ENCODE measurements at places on chromosomes 1 and 21.
A peak's percentile ranks its signal among the peaks of the same experiment; 100 is the strongest.

GRCh38 chr1:7491109-7491817, 279.8 kb upstream of the VAMP3 start:
- DNase-seq: no peak

DNA sequence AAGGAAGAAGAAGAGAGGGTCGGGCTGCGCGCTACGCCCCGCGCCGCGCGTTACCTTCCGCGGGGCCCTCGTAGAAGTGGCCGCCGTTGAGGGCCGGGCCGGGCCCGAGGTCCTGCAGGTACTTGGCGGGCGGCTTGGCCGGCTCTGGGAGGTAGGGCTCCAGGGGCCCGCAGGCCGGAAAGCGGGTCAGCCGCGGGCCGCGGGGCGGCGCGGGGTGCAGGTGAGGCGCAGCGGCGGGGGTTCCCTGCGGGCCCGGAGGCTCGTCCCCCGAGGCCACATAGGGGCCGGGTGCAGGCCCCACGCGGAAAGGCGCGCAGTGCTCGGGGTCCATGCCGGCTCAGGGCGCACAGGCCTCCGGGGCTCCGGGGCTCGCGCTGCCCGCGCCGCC, 196 bp downstream of the ALX3 start:
- DNase-seq: no peak

DNA sequence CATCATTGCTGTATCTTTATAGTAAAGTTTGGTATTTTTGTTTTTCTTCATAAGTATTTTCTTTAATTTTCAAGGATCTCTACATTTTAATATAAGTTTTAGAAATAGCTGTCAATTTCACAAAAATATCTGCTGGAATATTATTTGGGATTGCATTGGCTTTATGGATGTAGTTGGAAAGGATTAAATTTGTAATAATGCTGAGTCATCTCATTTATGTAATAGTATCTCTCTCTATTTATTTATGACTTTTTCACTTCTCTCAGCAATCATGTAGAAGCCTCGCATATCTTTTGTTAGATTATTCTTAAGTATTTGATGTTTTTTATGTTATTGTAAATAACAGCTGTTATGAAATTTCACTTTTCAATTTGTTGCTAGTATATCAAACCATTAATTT, 223.1 kb upstream of the POGK start:
- DNase-seq: no peak

DNA sequence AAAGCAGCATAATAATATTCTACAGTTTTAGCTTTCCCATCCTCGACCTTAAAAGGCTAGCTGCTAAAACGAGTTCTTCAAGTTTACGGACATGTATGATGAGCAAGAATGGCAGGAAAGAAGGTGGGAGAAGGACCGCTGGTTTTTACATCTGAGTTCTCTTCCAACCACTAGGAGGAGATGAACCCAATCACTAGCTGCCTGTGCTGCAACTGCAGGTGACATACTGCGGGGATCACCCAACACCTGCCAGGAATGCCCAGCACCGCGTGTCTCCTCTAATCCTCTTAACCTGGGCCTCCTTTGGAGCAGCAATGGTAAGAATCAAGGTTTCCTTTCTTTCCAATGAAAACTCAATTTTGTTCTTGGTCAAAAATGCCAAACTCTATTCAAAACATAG, 23.5 kb downstream of the TOR3A start:
- DNase-seq: peak; percentile 36

GRCh38 chr1:14627608-14628489, 29.4 kb downstream of the KAZN start:
- no peak for DNase-seq

DNA sequence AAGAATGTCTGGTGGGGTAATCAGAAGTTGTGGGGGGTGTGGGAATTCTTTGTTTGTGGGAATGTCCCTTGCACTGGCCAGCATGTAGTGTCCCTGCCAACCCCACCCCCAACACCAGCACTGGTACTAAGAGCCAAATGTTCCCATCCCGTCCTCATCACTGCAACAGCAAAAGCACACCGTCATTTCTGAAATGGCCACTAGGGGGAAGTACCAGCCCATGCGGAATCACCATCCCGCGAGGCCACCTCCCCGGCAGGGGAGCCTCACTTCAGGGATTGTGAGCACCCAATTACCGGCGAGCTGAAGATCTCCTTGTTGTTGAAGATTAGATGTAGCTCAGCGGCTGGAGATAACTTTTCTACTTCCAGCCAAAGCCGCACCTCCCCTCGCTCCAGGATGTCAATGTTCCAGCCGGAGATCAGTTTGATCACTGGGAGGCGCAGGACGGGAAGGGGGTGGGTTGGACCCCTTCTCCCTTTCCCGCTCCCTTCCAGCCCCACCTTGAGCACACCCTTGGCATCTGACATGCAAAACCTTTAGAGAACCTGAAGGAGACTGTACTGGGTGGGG, 41.0 kb downstream of the MYOM3 start:
- DNase-seq: peak; percentile 87

DNA sequence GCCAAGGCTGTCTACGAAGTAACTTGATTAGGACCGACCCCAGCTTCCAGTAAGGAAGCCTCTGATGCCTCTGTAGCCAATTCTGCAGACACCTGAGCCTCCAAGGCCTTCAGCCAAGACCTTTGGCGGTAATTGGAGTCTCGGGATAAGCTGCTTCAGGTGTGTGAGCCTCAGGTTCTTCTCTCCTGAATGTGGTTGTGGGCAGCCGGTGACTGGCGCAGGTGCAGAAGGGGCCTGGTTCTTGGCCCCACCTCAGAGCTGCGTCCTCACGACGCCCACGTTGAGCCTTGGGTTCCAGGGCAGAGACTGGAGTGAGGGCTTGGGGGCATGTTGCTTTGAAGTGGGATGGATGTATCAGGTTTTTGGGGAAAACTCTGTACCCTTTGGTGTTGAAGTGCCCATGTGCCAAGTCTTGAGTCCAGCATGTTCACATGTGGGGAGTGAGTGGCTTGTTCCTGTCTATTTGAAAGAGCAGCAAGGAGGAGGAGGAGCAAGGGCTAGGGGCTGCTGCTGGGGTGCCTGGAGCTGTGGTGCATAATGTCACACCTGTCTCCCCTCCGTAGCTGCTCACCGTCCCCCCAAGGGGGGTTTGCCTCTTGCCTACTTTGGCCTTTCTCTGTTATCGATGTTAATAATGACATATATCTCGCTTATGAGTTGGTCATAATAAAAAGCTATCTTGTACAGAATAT, 1.4 kb downstream of the PSEN2 start:
- no peak for DNase-seq

DNA sequence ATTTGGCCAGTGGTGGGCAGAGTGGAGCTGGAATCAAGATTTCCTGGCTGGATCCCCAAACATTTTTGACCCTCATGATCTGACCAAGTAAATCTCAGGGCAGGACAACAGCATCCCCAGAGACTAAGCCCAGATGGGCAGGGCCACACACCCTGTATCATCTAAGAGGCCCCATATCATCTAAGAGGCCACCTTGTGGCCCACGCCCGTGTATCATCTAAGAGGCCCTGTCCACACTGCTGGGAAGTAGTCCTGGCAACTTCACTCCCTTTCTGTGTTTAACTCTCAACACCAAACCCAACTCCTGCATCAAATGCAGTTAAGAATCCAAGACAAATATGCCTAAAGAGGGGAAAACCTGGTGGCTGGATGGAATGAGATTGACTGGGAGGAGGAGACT, 81.6 kb upstream of the SSX2IP start:
- DNase-seq: no peak

DNA sequence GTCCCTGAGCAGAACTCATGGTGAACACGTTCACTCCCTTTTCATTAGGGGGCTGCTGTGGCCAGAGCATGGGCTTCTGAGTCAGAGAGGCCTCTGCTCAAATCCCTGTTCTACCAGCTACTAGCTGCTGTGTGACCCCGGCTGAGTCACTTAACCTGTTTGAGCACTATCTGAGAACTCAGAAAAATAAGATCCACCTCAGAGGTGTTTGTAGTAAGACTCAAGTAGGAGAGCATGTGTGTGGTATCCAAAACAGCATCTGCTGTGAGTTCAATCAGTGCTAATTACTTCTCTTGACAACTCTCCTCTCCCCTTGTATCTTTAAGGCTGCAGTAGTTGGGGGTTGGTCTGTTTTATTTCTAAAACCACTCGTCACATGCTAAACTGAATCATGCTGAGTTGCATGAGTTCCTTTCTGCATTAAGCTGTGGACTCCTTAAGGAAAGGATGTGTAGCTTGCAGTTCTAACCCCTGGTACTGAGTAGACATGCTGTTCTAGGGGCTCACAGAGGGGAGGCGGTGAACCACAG, 39.7 kb upstream of the JUN start:
- no peak for DNase-seq

GRCh38 chr1:95854457-95854856, 620.4 kb downstream of the RWDD3 start:
- no peak for DNase-seq

- no peak for DNase-seq
Observed at GRCh38 chr1:91568261-91568660, 67.6 kb downstream of the CDC7 start.

- DNase-seq: no peak
Observed at GRCh38 chr1:101122452-101123166, 97.0 kb upstream of the DPH5 start.

DNA sequence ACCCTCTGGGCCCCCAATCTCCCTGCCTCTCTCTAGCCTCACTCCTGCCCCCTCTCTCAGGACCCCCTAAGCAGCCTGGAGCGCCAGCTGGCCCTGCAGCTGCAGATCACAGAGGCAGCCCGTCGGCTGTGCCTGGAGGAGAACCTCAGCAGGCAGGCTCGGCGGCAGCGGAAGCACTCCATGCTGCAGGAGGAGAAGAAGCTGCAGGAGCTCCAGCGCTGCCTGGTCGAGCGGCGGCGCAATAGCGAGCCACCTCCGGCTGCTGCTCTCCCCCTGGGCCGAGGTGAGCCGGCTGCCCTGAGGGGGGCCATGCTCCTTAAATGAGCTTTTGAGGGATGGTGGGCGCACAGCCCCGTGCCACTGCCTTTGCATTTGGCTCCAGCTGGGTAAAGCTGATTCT, 6.2 kb downstream of the INAVA start:
- no peak for DNase-seq

DNA sequence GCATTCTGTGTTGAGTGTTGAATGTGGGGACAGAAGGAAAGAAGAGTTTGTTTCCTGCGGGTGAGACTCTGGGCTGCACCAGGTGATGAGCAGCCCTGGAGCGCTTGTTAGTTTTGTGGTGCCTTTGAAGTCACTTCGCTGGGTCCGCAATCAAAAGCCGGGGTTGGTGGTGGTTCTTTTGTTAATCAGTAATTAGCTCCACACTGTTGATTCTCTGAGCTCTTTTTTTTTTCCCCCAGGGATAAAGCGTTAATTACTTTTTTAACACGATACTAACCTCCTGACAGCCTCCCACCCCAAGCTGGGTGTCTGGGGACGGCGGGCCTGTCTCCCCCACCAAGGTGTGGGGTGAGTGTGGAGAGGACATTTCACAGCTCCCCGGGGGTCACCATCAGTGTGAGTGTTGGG, 56.6 kb downstream of the AGPAT3 start:
- DNase-seq: no peak

DNA sequence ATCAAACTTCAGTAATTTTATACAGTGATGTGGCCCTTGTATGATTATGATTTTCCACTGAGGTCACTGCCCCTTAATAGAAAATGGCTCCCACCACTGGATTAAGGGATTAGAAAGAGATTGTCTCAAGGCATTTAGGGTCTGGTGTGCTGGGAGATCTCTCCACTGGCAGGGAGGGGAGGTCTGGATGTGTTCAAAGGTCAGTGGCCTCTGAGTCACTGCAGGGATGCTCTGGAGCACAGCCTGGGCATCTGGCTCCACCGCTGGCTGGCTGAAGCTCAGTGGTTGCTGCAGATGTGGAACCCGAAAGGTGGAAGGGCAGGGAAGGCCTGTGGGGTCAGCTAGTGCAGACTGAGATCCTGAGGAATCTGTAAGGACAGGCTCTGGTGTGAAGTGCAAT, 18.3 kb upstream of the CHI3L1 start:
- DNase-seq: no peak

DNA sequence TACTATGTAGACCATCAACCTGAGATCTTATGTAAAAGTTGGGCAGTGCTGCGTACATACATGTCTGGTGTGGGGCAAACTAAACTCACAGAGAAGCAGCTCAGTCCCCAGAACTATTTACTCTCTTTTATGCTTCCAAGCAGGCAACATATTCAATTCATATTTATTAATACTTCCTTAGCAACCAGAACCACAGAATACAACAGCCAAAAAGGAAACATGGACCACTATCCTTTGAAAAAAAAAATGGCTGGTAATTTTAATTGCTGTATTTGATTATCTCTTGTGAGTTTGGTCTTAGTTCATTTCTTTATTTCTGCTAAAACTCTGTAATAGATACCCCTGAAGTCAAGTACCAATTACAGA, 1.5 kb upstream of the PPP1R15B start:
- no peak for DNase-seq

GRCh38 chr1:207933205-207933800, 22.4 kb upstream of the CD34 start:
- DNase-seq: no peak

All from RPMI8226 (cell line).